IPS DF 6.9 (cell line): ENCODE measurements at places on chromosomes 4 and X.

- DNase-seq: no peak
Measured at GRCh38 chr4:176125063-176125462, 59.4 kb downstream of the WDR17 start.

DNA sequence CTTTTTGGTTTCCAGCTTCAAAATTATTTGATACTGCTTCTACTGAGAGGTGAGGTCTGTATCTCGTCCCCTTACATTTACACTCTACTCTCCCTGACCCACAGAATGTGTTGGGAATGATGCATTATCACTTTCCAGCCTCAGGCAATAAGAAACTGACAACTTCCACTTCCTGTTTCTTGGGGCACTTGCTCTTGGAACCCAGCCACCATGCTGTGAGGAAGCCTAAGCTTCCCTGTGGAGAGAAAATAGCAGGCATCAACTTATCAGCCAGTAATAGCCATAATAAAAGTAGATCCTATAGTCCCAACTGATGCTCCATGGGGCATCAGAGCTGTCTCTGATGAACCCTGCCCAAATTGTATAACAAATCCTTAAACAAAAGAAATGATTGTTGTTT is 32.6 kb downstream of the RELL1 start:
- DNase-seq: peak; percentile 29

DNA sequence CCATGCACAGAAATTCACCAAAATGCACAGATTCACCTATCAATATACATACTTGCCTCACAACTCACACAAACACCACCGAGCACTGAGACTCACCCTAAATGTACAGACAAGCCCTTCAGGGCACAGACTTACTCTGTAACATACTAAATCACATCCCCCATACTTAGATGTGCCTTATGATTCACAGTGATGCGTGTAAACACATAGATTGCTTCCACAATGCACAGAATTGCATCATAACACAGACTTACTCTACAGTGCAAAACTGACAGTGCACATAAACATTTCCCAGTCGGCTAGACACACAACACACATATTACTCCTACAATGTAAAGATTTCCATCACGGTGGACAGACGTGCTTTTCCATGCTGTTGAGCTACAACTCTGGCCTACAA is 6.2 kb downstream of the LINC00632 start:
- DNase-seq: no peak

GRCh38 chrX:110944311-110944750 is 148.7 kb upstream of the CHRDL1 start:
- DNase-seq: no peak

DNA sequence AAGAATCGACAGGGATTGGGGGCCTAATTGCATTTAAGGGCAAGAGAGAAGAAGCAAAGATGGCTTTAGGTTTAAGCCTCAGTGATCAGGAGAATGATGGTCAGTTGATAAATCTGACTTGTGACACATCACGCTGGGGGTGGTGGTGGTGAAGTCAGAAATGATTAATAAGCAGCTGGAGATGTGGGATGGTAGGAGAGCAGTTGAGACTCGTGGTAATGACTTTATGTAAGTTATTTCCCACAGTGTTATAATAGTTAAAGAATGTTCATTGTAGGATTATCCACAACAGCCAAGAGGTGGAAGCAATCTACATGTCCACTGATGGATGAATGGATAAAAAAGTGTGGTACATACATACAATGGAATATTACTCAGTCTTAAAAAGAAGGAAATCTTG is 178.9 kb upstream of the GPC4 start:
- no peak for DNase-seq

DNA sequence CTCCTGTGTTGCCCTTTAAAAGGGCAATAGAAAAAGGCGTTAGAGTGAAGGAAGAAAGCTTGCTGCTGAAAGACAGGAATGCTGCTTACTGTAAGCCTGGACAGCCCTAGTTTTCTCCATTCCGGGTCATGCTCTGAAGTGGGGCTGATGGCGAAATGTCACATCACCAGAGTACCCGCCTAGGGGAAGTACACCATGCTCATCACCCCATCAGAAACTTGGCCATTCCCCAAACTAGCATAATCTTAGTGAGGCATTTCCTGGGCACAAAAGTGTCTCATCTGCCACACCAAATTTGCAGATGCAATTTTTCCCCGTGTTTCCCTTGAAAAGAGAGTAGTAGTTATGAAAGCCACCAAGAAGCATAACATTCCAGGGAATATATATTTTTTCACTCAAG is 47.8 kb upstream of the CAMK2D start:
- no peak for DNase-seq

DNA sequence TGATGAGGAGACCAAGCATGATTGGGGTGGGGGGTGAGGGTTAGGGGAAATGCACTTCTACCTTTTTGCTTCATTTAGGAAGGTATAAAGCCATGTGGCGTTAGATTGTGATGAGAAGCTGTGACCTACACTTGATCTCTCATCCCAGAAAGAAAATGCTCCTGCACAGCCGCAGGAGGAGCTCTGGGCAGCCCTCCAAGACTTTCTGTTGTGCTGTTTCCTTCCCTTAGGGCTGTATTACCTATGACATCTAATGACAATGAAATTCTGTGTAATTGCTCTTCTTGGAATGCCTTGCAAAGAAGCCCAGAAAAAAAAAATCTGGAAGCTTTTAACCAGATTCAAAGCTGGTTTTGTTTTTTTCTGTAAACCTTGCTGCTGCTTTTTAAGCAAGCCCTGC is 13.4 kb downstream of the PRPS2 start:
- no peak for DNase-seq

DNA sequence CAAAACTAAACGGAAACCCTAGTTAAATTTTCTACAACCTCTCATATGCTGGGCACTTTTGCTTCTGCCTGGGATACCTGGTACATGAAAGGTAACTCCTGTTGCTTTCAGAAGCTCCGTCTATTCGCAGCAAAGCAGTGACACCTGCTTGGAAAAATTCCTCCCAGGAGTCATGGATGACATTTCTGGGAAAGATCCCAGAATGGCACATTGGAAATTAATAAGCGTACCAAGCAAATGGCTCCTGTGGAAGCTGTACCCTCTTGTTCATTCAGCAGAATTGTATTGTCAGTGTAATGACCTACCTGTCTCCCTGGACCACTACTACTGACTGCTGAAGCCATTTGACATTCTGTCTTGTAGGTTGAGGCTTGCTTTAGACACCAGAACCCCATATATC is 349.7 kb upstream of the NOCT start:
- no peak for DNase-seq

DNA sequence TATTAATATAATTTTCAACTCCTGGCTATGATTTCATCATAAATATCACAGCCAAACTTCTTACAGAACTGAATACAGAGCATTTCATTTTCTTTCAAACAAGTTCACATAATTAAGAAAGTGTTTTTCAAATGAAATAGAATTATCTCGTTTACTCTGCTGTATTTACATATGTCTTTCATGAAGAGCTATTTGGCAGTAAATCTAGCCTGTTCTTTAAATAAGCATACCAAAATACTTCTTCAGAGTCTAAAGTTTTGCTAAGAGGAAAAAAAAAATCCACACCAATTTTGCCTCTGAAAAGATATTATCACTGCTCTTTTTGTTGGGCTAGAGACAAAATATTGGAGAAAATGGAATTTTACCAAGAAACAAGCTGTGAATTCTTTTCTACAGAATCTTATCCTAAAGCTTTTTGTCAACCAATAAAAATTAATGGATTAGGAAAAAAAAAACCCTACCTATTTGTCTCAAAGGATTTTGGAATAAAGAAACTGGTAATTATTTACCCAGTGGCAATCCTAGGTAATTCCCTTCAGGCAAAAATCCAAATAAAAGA is 287.9 kb upstream of the NR3C2 start:
- no peak for DNase-seq

DNA sequence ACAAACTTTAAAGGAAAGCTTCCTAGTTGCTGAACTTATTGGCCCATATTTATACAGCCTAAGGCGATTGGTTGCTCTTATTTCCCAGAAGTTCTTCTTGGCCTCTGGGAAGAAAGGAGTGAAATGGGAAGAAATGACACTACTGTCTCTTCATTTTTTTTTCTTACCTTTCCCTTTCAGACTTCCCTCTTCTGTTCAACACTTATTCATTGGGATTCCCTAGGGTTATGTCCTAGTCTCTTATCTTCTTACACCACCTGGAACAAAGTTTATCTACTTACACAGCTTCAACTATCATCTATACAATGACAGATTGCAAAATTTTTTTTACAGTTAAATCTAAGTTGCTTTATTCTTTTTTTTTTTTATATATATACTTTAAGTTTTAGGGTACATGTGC is 68.0 kb downstream of the SNX12 start:
- no peak for DNase-seq

GRCh38 chrX:44451056-44451455 is 91.6 kb downstream of the FUNDC1 start:
- no peak for DNase-seq

- no peak for DNase-seq
Measured at GRCh38 chrX:48696909-48697727, 584 bp downstream of the SUV39H1 start.

- DNase-seq: no peak
Measured at GRCh38 chr4:159684061-159684460, 581.2 kb downstream of the RAPGEF2 start.

- DNase-seq: peak; percentile 11
Measured at GRCh38 chrX:128975745-128976144, 547.5 kb downstream of the SMARCA1 start.

- no peak for DNase-seq
Measured at GRCh38 chr4:145944886-145945285, 6.3 kb upstream of the ZNF827 start.
